ENCODE measurements at places on chromosomes 13 and 19. TPM values are rescaled to one million over a fixed set of nuclear protein-coding genes. Genes with fewer than 3 reads are reported as not detected.

KLF5 gene
- total RNA-seq, result 12.8 TPM

PRR22 gene
- total RNA-seq, result 6.7 TPM

KIR2DL4 gene
- total RNA-seq, result 0.48 TPM

AKAP8L gene
- total RNA-seq, result 81.2 TPM

SOX1 gene
- not detected for total RNA-seq

DNA sequence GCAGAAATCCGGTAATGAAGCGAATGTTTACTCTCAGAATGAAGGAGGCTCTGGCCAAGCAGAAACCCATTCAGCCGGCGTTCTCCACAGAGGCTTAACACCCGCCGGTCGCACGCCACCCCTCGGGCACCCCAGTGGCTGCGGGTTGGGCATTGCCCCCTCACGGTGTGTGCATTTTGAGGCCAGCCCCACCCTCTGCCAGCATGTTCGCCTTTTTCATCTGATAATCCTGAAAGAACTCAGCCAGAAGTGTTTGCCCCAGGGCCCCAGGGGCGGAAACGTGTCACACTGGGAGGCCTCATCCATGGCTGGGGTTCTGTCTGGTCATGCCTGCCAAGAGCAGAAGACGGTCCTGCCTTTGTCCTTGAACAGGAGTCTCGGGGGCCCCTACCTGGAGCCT lies 34.2 kb downstream of the COMP start:
- no peak overlapping the region for H3K27ac ChIP-seq
- H3K4me1 ChIP-seq, result no peaks in the 10 kb centered on the region
- H3K36me3 ChIP-seq, result no peaks in the 10 kb centered on the region
- no peak overlapping the region for H3K4me3 ChIP-seq
- H3K27me3 ChIP-seq, result no peaks in the 10 kb centered on the region
- DNase-seq, result no peak

DNA sequence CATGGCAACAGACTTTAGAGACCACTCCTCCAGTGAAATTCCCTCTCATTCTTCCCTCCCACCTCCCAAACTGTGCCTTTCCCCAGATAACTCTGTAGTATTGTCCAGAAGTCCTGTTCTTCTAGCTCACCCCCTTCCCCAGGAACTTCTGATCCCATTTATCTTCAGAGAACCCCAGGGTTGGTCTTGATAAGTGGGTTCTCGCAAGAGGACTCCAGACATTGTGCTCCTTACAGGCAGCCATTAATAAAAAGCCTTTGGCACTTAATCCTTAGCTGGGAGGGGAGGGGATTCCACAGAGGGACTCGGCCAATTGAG lies 1.9 kb downstream of the LTBP4 start:
- peaks cover 60% of the 10 kb centered on the region for H3K4me1 ChIP-seq
- H3K36me3 ChIP-seq, result no peaks in the 10 kb centered on the region
- no peak overlapping the region for H3K4me3 ChIP-seq

- no peak overlapping the region for H3K27ac ChIP-seq
- peak overlapping the region; percentile 57 for H3K4me3 ChIP-seq
- peak; percentile 68 for DNase-seq
- no peaks in the 10 kb centered on the region for H3K36me3 ChIP-seq
- H3K27me3 ChIP-seq, result peaks cover 58% of the 10 kb centered on the region
- peaks cover 77% of the 10 kb centered on the region for H3K4me1 ChIP-seq
Observed at GRCh38 chr19:10290876-10291553, 1.3 kb downstream of the ICAM5 start.

GRCh38 chr13:21034603-21035191 lies 26.7 kb downstream of the LATS2 start:
- no peak overlapping the region for H3K27ac ChIP-seq
- no peaks in the 10 kb centered on the region for H3K27me3 ChIP-seq
- DNase-seq, result no peak
- H3K36me3 ChIP-seq, result no peaks in the 10 kb centered on the region
- no peak overlapping the region for H3K4me3 ChIP-seq
- peaks cover 5% of the 10 kb centered on the region for H3K4me1 ChIP-seq

All from naive thymus-derived CD4-positive, alpha-beta T cell (primary cell).